Activated CD8-positive, alpha-beta T cell treated with anti-CD3 and anti-CD28 coated beads, Interleukin-2, amount 10 ng/mL, durations not matched to agents 7 days and 5 days (primary cell): ENCODE measurements at places on chromosomes 5 and 9. TPM values are rescaled to one million over a fixed set of nuclear protein-coding genes. Genes with fewer than 3 reads are reported as not detected.

GRCh38 chr5:92864591-92864990 is 716.4 kb downstream of the NR2F1-AS1 start:
- no peak for DNase-seq

DNA sequence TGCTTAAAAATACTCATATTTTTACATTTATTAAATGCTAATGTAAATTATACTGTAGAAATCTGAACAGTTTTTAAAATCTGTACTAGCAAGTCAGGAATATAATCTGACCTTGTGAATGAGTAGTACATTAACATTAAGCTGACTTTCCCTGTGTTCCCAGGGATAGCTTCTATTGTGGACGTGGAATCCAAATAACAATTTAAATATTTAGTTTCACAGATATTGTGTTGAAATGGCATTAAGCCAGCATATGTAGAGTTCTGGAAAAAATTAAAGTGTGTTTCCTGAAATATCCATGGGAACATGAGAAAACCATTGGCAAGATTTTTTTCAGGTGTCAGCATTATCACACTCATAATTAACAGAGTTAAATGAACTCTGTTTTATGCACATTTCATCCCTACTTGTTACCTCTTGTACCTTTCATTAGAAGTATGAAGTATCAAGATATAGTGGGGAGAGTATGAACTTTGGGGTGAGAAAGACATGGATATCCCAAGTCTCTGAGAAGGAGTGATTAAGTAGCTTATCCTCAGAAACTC is 5.7 kb downstream of the RABGAP1 start:
- no peak for DNase-seq

- DNase-seq: no peak
Measured at GRCh38 chr5:124570285-124571035, 176.0 kb downstream of the ZNF608 start.

GRCh38 chr5:156934450-156935211 is 28.4 kb downstream of the TIMD4 start:
- DNase-seq: peak; percentile 82

DNA sequence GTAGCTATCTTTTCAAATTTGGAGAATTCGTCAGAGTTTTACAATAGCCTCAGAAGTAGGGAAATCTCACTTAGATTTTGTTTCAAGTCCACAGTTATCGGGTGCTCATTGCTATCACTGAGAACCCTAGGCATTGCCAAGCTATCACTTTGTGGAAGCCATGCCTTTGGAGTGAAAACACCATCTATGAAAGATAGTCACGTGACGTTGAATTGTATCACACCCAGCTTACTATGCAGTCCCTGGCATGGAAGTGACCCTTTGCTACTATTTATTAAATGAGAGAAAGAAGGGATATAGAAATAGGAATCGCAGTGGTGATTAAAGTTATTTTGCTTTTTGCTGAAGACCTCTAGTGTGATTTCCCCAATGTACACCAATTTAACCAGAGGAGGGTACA is 97.2 kb downstream of the AOPEP start:
- DNase-seq: no peak

- no peak for DNase-seq
Measured at GRCh38 chr9:126096340-126096739, 230.3 kb upstream of the MVB12B start.

- DNase-seq: no peak
Measured at GRCh38 chr9:6771722-6772121, 13.9 kb downstream of the KDM4C start.

- peak; percentile 7 for DNase-seq
Measured at GRCh38 chr5:133391354-133392136, 220.8 kb downstream of the FSTL4 start.

DNA sequence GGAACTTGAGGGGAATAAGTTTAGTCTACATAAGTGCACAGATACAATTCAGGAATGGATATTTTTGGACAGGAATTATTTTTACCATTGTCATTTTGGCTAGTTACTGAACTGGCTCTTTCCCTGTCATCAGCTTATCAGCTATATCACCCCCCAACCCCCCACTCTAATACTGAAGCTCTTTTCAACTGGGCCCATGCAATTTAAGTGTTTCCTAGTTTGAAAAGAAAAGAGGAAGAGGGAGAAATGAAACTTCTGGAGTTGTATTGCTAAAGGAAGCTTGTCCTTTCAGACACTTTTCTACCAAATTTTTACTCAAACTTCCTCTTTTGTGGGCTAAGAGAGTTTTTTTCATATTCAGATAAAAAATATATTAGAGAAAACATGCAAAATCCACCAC is 18.5 kb upstream of the TIMD4 start:
- no peak for DNase-seq

DNA sequence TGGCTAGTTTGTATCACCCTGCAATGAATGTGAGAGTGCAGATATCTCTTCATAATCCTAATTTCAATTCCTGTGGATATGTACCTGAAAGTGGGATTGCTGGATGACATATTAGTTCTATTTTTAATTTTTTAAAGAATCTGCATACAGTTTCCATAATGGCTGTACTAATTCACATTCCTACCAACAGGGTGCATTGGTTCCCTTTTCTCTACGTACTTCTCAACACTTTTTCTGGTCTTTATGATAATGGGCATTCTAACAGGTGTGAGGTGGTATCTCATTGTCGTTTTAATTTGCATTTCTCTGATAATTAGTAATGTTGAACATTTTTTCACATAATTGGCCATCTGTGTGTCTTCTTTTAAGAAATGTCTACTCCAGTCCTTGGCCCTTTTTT is 927.5 kb downstream of the DTWD2 start:
- no peak for DNase-seq

GRCh38 chr5:124816381-124816780 is 69.9 kb upstream of the ZNF608 start:
- no peak for DNase-seq

- DNase-seq: peak; percentile 33
Measured at GRCh38 chr5:35182910-35183535, 47.3 kb downstream of the PRLR start.

GRCh38 chr5:33079548-33079947 is 361.2 kb upstream of the TARS1 start:
- DNase-seq: no peak

GRCh38 chr5:1785984-1786383 is 13.7 kb downstream of the MRPL36 start:
- DNase-seq: no peak

DNA sequence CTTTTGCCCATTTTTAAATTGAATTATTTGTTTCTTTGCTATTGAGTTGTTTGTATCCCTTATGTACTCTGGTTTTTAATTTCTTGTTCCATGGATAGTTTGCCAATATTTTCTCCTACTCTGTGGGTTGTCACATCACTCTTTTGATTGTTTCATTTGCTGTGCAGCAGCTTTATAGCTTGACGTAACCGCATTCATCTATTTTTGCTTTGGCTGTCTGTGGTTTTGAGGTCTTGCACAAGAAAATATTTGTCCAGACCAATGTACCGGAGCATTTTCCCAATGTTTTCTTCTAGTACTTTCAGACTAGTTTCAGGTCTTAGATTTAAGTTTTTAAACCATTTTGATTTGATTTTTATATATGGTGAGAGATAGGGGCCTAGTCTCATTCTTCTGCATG is 36.2 kb upstream of the ZNF366 start:
- no peak for DNase-seq

DNA sequence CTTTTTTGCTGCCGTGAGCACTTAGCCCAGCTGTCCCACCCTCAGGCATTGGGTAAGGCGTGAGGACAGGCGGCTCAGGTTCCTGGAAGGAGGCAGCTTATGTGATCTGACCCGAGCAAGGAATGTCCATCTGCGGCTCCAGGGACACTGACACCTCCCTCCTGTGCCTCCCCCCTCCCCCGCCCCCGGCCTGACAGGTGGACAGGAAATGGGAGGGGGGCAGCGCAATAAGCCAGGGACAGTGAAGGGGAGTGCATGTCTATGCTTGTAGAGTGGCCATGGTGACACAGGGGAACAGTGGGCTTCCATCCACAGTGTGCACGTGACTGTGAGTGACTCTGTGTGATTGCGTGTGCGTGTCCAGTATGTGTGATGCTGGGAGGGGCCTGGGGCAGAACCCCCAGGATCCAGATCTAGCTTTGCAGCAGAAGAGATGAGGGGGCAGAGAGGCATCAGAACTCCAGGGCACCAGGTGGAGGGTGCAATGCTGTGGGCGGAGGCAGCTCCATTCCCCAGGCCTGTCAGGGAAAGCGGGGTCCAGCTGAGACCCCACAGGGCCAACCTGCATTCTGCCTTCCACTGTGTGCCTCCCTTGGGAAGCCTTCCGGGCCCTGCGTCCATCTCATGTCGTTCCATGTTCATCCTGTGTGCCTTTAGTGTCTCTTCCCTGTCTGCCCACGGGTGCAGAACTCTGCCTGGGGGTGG is 30.5 kb downstream of the CNTFR start:
- DNase-seq: no peak

- DNase-seq: no peak
Measured at GRCh38 chr9:70994582-70994981, 126.8 kb downstream of the TRPM3 start.

- DNase-seq: no peak
Measured at GRCh38 chr9:107732781-107733522, 243.4 kb upstream of the KLF4 start.

DNA sequence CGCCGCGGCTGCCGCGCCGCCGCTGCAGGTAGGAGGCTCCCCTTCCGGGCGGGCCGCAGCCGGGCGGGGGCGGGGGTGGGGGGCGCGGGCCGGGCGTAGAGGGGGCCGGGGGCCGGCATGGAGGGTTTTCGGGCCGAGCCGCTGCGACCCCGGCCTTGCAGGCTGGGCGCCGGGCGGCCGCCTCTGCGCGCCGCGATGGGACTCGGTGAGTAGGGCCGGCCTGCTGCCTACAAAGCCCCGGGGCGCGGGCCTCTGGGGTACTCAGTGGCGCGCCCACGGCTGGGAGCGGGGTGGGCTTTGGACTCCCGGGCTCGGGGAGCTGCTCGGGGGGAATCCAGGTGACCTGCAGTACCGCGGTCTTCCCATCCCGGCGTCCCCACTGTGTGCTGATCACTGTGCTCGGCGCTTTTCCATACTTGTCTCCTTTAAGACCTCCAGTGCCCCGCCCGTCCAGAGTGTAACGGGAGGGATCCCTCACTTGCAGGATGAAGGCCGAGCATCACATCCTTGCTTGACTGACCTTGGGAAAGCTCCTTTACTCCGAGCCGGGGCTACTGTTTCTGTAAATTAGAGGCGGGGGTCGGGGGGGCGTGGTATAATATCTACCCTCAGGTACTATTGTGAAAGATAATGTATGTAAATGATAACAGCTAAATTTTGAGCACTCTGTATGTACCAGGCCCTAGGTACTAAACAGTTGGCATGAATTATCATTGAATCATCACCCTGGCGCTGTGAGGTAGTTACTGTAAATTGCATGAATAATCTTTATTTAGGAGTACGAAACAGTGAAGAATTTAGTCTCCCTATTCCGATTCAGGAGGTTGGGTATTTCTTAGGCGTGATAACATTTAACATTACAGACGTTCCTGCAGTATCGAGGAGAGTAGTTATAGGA is 672 bp downstream of the MSANTD3 start:
- DNase-seq: peak; percentile 28

MED22 gene
- 29.6 TPM for total RNA-seq

PCDHGC4 gene
- not detected for total RNA-seq

TGFBR1 gene
- 90.9 TPM for total RNA-seq

MARCOL gene
- total RNA-seq: not detected

CA9 gene
- 1.3 TPM for total RNA-seq

ANXA6 gene
- 481 TPM for total RNA-seq
